Renal cortex interstitium (tissue), 15 donors: ENCODE measurements at places on chromosomes 7 and 10.

- peak; percentile 41 for DNase-seq
Measured at GRCh38 chr7:111486472-111487142, 75.7 kb downstream of the IMMP2L start.

GRCh38 chr7:149859876-149860275 is 13.9 kb upstream of the ATP6V0E2 start:
- DNase-seq: no peak

GRCh38 chr7:91993976-91994375 is 53.3 kb downstream of the AKAP9 start:
- DNase-seq: no peak

GRCh38 chr7:27430105-27430504 is 187.5 kb downstream of the EVX1 start:
- DNase-seq: no peak

DNA sequence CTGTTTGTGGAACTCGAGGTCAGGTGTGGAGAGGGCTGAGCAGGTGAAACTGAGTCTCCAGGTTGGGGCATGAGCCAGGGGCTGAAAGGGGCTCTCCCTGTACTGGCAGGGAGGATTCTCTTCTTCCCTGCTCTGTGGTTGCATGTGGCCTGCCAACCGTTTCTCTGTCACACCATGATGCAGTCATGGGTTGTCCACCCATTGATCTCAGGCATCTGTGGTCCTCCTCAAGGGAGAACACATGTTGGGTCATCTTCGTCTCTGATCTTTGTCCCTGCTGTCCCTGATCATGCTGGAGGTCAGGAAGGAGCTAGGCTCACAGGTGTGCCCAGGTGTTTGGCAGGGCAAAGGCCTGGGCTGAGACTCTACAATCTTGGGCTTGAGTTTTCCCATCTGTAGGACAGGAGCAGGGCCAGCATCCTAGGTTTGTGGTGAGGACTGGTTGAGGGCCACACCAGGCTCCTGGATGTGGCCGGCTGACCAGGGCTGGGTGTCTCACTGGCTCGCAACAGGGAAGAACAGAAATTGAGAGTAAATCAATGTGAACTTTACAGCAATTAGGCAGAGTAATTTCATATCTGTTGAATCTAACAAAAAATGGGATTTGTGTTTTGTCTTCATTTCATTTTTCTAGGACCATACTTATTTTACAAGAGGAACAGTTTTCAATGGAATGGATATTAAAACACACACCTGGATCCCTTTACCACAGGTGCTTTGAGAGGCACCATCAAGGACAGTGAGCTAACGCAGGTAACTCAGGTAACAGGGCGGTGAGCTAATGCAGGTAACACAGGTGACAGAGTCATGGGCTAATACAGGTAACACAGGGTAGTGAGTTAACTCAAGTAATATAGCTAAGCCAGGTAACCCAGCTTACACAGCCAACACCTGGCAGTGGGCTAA is 58.5 kb upstream of the IGFBP3 start:
- DNase-seq: no peak

DNA sequence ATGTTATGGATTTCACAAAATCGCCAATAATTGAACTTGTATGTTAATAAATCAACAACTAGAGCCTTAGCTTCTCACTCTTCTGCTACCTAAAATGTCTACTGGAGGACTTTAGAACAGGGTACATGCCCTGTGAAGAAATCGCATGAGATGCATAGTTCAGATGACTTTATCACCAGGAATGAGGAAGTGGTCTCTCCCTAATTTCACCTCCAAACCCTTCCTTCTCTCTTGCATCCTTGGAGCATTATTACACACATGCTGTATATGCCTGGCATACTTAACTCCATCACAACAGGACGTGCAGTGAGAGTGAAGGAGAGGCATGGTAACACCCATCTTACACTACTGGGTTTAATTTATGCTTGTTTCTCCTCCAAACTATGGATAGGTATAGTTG is 27.8 kb downstream of the RHEB start:
- no peak for DNase-seq

GRCh38 chr7:1512781-1513656 is 8.8 kb upstream of the INTS1 start:
- DNase-seq: no peak

DNA sequence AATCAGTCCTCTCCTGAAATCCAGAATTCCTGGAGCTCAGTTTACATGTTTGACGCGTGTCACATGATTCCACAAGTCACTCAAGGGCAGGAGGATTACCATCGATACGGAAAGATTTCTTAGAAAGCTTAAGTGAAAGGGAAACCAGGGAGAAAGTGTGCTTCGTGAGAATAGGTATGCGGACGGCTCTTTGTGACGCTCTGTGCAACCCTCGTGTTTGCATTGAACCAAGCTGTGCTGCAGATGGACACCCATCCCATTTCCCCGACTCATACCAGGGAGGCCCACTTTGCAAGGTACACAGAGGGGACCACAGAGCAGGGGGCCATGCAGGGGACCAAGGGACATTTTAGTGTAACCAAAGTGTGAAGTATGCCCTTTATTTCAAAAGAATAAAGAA is 43.2 kb downstream of the IKZF1 start:
- no peak for DNase-seq

- DNase-seq: no peak
Measured at GRCh38 chr7:931871-932650, 22.4 kb downstream of the ADAP1 start.

GRCh38 chr7:107169120-107170050 is 582 bp downstream of the HBP1 start:
- DNase-seq: peak; percentile 94
